Left renal pelvis (tissue), 4 donors: ENCODE measurements at places on chromosomes 2 and 18. TPM values are rescaled to one million over a fixed set of nuclear protein-coding genes. Genes with fewer than 3 reads are reported as not detected.

GRCh38 chr2:148876202-148876594 lies 1.2 kb downstream of the KIF5C start:
- no peak for DNase-seq

DNA sequence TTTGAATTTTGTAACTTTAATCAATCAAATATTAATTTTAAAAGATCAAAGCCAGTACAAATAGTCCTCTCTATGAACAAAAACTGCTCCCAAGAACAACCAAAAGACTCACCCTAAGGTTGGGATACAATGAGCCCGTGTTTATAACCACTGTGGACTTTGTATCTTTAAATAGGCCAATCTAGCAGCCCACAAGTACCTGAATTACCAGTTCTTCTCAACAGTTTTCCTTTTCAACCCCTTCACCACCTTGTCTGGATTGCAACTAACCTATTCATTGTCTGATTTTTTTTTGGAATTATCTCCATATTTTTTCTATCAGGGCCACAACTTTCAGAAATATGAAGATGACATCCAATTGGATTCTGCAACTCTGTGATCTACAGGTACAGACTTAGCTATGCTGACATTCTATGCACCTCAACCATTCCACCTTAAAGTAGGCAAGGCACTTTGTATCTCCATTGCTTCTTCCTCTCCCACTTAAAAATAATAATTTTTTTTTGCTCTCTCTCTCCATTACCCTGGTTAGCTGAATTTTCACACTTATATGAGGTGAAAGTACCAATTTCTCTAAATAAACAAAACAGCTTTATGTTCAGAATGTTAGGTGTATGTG lies 81.9 kb upstream of the MAPRE2 start:
- no peak for DNase-seq

The TPO gene
- polyA plus RNA-seq = not detected

- no peak for DNase-seq
Measured at GRCh38 chr2:25062511-25062917, 20.6 kb downstream of the EFR3B start.

The NRP2 gene
- 70.1 TPM for polyA plus RNA-seq

DNA sequence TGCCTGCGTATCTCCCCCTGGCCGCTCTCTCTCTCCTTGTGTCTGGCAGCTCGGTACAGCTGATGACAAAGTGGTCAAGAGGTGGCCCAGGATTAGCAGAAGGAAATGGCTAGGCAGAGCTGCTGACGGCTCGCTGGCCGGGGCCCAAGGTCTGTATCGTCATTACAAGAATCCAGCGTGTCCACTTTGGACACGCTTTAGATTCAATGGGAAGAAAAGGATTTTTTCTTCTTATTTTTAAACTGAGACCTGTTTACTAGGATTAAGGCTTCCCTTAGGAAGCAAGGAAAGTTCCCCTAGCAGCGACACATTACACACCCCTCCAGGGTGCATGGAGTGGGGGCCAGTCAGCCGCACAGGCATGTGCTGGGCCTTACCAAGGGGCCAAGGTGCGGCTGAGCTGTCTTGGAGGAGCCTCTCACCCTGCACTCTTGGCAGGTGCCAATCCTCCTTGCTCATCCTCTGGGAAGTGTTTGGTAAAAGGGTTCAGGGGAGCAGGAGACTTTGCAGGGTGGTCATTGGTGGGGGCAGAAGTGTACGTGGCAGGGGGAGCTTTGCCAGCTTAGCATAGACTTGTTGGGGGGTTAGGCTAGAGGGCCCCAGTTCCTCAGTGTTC lies 76.8 kb downstream of the POLR1A start:
- no peak for DNase-seq

DNA sequence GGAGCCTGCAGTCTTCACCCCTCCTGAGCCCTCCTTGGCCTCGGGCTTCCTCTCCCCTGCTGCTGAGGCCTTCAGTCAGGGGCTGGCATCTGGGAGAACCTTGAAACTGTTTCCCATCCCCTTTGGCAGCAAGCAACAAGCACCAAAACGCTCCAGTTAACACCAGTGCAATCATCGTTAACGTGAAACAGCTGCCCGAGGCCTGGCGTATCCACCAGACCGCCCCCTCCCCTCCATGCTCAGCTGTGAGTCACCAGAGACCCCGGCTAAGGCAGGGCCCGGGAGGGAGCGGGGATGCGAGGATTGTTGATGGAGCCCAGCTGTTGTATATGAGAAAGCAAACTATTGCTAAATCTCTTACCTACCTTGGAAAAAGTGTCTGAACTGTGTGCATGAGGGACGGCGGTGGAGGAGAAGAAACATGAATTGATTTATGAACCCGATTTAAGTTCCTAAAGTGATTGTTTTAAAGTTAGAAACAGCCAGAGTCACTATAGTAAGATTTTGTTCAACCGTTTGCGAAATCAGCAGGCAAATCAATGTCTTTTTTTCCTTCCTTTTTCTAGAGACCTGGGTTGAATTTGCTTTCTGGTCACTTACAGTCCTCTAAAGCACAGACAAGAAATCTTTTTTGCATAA lies 5.2 kb downstream of the ZFP36L2 start:
- DNase-seq = no peak

The ADAM23 gene
- 6.9 TPM for polyA plus RNA-seq

- no peak for DNase-seq
Measured at GRCh38 chr2:162422894-162423293, 79.0 kb downstream of the GCA start.

DNA sequence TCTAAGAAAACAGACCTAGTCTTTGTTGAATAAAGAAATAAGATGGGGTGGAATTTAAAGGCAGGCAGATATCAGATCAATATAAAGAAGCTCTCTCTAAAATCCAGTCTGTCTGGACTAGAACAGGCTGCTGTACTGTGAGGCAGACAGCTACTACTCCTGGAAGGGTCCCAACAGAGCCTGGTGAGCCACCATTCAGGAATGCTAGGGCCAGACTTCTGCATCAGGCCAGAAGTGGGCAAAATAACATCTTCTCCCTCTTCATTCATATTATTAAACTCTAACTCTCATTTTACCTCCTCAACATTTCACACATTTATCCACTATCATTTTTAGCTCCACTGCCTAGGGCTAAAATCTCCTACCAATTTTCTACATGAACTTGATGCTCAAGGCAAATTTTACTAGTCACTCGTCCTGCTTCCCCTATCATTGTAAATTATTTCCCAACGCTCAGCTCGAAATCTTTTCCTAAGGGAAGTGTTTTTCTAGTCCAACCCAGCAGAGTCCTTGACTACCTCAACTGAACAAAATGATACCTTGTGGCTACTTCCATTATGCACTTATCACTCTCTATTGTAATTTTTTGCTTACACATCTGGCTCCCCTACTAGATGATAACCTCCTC lies 45.2 kb upstream of the GLS start:
- DNase-seq = no peak

GRCh38 chr2:67065046-67065445 lies 332.1 kb upstream of the ETAA1 start:
- no peak for DNase-seq

The EVA1A gene
- 13.1 TPM for polyA plus RNA-seq

DNA sequence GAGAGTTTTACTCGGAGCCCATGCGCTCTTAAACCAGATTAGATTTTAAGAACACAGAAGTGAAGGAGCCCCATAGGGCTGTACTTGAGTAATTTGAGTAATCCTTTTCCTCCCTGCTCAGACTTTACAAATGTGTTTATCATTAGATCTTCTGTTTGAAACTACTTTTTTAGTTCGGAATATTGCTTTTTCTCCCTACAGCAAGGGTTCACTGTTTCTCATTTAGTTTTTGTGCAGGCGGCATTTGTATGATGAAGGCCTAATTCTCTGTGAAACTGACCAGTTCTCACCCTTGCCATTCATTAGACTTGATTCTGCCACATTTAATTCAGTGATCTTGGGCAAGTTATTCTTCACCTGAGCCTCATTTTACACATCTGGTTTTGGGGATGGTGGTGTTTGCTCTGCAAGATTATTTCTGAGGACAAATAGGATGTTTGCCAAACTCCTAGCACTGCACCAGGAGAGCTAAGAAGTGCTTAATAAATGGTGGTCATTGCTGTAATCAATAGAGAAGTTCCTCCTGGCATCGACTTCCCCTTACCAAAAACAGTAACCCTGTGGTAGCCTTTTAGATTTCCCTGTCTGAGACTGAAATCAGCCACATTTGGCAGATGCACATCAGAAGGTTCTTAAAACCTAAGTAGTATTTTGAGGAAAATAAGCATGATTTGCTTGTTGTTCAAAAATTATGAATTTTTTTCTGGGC lies 2.2 kb downstream of the B3GNT2 start:
- DNase-seq = no peak

DNA sequence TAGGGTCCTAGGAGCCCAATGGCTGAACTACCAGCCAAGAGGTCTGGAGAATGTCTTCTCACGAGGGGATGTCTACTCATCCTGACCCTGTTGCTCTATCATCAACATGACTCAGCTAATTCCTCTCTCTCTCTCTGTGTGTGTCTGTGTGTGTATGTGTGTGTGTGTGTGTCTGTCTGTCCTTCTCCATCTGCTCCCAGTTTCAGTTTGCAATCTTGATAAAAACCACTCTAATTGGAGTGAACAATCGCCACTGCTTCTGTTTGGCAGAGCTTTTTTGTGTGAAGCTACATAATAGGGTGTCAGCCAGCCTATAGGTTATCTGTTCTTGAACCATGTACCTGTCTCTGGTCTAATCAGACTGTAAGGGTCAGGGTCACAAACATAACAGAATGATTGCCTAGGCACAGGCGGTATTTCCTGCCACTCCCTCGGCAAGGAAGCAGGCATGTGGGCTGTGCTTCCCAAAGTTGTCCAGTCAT lies 219.8 kb downstream of the SH3BP4 start:
- DNase-seq = no peak

The IL18RAP gene
- polyA plus RNA-seq = 0.19 TPM

- DNase-seq = no peak
Measured at GRCh38 chr2:26557244-26557925, 79.5 kb upstream of the OTOF start.

- no peak for DNase-seq
Measured at GRCh38 chr2:60533101-60534051, 20.1 kb downstream of the BCL11A start.
